Natural killer cell treated with Interleukin-12 subunit alpha and Interleukin-12 subunit beta and Interleukin-15 and Interleukin-18, amount 100 ng/mL, for 72 hours (primary cell): ENCODE measurements at places on chromosomes 11 and 22. TPM values are rescaled to one million over a fixed set of nuclear protein-coding genes. Genes with fewer than 3 reads are reported as not detected.
A peak's percentile ranks its signal among the peaks of the same experiment; 100 is the strongest.

KCNQ1 gene
- 0.19 TPM for total RNA-seq

TMEM191B gene
- total RNA-seq, result 2.2 TPM

SERHL2 gene
- total RNA-seq, result not detected

MFRP gene
- total RNA-seq, result not detected

CAPRIN1 gene
- 234 TPM for total RNA-seq

- no peak for DNase-seq
Observed at GRCh38 chr11:77876045-77876444, 55.1 kb downstream of the AAMDC start.

GRCh38 chr11:47177229-47177845 is 658 bp upstream of the ARFGAP2 start:
- DNase-seq, result peak; percentile 79

GRCh38 chr22:30481711-30482110 is 9.9 kb upstream of the SEC14L3 start:
- DNase-seq, result no peak

GRCh38 chr11:21622995-21623394 is 569.9 kb upstream of the ANO5 start:
- DNase-seq, result no peak

GRCh38 chr11:32960553-32961164 is 55.0 kb upstream of the DEPDC7 start:
- DNase-seq, result no peak

GRCh38 chr22:40407021-40407761 is 36.8 kb downstream of the SGSM3 start:
- peak; percentile 40 for DNase-seq

DNA sequence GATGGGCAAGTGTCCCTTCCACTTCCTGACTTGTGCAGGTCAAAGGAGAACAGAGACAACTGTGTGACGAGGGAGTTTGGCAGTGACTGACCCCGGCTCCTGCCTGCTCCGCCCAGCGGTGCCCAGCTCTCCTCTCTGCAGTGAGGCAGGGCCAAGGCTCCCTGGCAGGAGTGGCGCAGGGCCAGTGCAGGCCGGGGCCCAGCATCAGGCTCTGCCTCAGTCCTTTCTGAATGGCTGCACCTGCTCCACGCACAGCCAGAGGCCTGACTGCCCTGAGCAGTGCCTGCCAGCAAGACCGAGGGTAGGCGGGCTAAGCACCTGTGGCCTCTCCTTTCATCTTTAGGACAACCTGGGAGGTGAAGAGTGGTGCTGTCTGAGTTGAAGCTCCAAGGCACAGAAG is 54.2 kb downstream of the WT1 start:
- DNase-seq, result no peak

- DNase-seq, result no peak
Observed at GRCh38 chr11:83852775-83853442, 566.7 kb upstream of the CCDC90B start.

- no peak for DNase-seq
Observed at GRCh38 chr11:74332291-74332690, 20.9 kb upstream of the P4HA3 start.

- DNase-seq, result no peak
Observed at GRCh38 chr22:32476281-32477195, 1.9 kb downstream of the FBXO7 start.

DNA sequence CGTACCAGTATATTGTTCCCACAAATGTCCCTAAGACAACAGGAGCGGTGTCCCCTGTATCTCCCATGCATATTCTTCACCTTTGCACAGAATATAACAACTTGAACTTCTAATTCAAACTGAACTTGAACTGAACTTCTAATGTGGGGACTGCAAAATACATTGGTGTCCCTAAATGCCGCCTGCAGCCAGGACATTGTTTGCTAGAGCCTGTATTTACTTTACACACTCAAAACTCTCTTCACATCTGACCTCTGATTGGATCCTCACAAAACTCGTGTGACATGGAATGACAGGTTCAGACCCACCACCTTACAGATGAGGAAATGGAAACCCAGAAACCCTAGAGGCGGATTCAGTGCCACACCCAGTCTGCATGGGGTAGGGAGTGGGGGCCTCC is 6.4 kb downstream of the CPT1A start:
- DNase-seq, result no peak
